RKO (cell line): ENCODE measurements at places on chromosomes 2 and 18.

GRCh38 chr2:215418064-215418963 lies 17.6 kb downstream of the FN1 start:
- DNase-seq, result no peak

GRCh38 chr2:101150306-101151145 lies 656 bp downstream of the TBC1D8 start:
- no peak for DNase-seq

DNA sequence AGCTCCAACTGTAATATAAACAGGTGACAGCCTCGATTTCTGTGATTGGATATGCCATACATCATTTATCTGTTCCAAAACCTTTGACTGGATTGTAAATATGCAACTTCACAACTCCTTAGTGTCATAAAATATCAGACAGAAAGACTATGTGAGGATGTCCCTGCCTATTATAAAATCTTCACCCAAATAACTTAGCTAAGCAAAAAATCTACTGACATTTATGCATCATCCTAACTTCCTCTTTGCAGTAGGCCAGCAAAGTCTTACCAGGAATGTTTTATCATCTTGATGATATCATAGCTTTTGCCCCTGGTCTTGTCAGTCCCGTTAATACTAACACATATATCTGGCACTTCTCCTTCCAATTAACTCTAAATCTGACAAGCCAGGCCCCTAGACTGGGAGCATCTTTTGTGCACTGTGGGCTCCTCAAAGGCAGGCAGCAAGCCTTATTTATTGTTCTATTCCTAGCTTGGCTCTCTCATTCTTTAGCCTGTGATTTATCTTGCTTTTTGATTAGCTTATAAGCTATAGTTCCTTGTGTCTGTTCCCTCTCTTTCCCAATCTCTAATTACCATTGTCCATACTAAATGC lies 356.5 kb upstream of the HNMT start:
- DNase-seq, result no peak

GRCh38 chr18:48828691-48829442 lies 121.9 kb downstream of the SMAD7 start:
- DNase-seq, result no peak

DNA sequence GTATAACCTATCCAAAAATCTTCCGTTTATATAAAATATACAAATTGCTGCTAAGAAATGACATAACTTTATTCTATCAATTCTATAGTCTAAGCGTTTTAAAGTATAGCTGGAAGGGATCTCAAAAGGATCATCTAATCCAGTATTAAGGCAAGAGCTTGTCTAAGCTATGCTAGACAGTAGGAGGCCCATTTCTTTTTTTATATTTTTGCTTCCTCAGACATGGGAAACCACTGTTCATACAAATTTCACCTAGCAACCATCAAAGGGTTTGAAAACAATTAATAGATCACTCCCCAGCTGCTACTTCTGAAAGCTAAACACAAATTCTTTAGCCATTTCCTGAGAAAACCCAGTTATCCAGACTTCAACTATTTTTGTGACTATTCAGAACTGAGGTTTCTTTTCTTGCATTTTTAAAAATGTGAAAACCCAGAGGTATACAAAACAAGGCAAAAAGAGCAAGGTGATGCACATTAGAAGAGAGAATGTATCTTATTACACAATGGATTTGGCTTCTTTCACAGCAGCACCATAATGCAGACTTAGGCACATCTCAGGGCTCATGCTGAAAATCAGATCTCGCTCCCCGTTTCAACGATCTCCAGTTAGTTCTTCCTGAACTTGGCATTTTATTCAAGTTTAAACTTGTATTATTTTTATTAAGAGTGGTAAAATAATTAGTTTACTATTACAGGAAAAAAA lies 274.4 kb downstream of the LRP1B start:
- no peak for DNase-seq

DNA sequence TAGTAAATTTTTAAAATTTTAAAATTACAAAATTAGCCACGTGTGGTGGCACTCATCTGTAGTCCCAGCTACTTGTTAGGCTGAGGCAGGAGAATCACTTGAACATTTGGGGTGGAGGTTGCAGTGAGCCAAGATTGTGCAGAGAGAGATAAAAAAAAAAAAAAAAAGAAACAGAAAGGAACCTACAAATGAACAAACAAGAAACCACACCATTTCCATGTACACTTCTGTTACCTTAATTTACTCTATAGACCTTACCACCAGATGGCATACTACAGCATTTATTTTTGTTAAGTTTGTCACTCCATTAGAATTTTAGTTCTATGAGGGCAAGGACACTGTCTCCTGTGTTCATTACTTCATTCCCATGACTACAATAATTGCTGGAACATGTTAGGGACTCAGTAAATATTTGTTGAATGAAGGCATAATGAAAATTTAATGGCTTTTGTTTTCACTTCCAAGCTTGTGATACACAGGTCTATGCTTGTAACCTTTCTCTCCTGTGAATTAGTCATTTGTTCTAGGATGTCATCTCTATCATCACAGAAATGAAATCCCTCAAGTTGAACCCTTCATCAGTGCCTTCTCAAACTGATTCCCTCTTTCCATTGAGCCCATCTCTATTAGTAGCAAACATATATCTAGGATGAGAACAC lies 76.0 kb downstream of the ARHGAP15 start:
- DNase-seq, result peak; percentile 50

GRCh38 chr2:100038011-100038410 lies 104.4 kb downstream of the AFF3 start:
- no peak for DNase-seq

DNA sequence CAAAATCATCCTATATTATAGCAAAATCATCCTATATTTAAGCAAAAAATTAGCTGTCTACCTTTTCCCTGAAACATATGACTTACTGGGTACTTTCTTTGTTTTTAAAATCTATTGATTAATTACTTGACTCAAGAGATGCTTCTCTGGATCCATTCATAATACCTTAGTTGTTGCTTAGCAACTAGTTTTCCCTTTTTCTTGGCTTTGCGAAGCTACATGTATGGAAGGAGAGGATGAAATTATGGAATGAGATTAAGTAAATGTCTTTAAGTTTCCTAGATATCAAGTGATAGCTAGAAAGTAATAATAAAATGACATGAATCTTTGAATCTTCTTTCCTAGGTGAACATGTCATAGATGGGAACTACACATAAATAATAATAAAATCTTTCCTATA lies 1033.2 kb upstream of the FAM98A start:
- DNase-seq, result no peak
